Skin of body (tissue), 3 donors: ENCODE measurements at places on chromosomes 6 and 20. TPM values are rescaled to one million over a fixed set of nuclear protein-coding genes. Genes with fewer than 3 reads are reported as not detected.
A peak's percentile ranks its signal among the peaks of the same experiment; 100 is the strongest.

The RAB44 gene
- 0.59 TPM for total RNA-seq

The VSTM2L gene
- total RNA-seq: 4.1 TPM

The RSPO3 gene
- total RNA-seq: 8.6 TPM

The C20orf204 gene
- total RNA-seq: 0.39 TPM

The SS18L1 gene
- total RNA-seq: 18.5 TPM

The MCCD1 gene
- not detected for total RNA-seq

The ESR1 gene
- 2.2 TPM for total RNA-seq

The GJA10 gene
- not detected for total RNA-seq

The ANGPT4 gene
- 0.10 TPM for total RNA-seq

The B3GAT2 gene
- 0.59 TPM for total RNA-seq

The RIPOR2 gene
- 13.6 TPM for total RNA-seq

The PPIL6 gene
- 4.1 TPM for total RNA-seq

The GHRH gene
- not detected for total RNA-seq

The EFHC1 gene
- 22.7 TPM for total RNA-seq

GRCh38 chr6:55774286-55775028 lies 100.9 kb downstream of the BMP5 start:
- DNase-seq: no peak

GRCh38 chr6:26445934-26446667 lies 5.8 kb downstream of the BTN3A3 start:
- no peak for DNase-seq

DNA sequence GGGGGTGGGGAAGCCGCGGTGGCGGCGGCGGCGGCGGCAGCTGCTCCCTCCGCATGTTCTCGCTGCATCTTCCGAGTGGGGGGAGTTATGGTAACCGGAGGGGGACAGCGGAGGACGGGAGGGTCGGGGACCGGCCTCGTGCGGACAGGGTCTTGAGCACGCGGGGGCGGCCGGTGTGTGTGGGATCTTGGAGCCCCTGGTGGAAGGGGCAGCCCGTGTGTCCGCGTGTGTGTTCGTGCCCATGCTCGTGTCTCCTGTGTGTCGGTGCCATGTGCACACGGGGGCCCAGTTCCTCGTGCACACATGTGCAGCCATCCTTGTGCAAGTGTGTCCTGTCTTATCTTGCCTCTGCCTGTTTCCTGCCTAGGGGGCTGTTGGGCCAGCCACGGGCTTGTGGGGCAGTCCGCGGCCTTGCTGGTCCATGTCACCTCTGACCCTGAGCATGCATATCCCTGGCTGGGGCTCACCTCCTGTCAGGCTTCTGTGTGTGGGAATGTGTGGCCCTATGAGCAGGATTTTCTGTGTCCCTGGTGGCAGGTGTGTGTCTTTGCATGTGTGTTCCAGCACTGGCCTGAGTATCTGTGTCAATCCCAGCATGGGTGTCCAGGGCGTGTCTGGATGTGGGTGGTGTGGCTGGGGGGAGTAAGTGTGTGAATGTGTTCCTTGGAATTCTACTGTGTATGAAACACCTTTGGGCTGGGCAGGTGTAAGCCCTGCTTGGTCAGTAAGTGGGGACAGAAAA lies 8.5 kb downstream of the SYNGAP1 start:
- peak; percentile 30 for DNase-seq

- DNase-seq: no peak
These were observed 15.9 kb downstream of the OR2A4 start for GRCh38 chr6:131685266-131685780.

GRCh38 chr6:28725890-28726348 lies 197.9 kb downstream of the TRIM27 start:
- no peak for DNase-seq

DNA sequence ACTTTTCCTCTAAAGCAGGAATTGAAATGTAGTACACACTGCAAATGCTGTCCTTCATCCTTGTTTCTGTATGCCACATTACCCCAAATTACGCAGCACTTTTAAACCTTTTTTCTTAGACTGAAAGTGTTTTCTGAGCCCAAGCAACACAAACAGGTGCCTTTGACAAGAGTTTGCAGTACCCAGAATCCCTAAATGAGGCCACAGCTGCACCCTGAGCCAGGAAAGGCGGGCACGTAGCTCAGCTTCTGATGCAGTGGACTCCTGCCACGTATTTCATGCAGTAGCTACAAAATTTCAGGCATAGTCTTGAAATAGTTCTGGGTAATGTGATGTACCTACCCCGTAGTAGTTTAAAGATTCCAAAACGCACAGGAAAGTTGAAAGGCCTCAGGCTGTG lies 31.0 kb upstream of the CLDN20 start:
- no peak for DNase-seq

- DNase-seq: no peak
These were observed 123.3 kb downstream of the PXDC1 start for GRCh38 chr6:3627956-3628835.

DNA sequence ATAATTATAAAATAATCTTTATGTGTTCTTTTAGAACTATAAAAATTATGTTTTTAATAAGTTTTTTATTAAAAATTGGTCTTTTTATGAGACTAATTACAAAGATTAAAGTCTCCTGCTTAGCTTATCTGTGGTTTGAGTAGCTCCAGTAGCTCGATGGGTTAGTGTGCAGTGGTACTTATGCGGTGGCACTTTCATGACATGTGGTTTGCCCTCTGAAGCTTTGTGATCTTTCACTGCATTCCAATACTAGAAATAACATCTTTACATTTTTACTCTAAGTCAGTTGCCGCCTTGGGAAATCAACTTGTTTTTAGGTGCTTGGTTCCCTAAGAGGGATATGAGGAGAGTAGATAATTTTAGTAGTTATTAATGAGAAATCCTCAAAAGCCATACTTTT lies 699.5 kb upstream of the FLRT3 start:
- DNase-seq: no peak

DNA sequence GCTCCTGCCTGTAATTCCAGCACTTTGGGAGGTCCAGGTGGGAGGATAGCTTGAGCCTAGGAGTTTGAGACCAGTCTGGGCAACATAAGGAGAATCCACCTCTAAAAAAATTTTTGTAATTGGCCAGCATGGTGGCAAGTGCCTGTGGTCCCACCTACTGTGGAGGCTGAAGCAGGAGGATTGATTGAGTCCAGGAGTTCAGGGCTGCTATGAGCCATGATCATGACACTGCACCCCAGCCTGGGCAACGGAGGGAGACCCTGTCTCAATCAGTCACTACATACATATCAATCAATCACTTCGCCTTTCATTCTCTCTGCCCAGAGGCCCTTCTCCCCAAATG lies 1.1 kb upstream of the STK38 start:
- no peak for DNase-seq

- DNase-seq: no peak
These were observed 7.0 kb upstream of the RNF217 start for GRCh38 chr6:124955108-124955856.

- no peak for DNase-seq
These were observed 24.4 kb downstream of the DNAH8 start for GRCh38 chr6:38739532-38739931.

GRCh38 chr6:148175550-148176188 lies 167.0 kb upstream of the SASH1 start:
- DNase-seq: no peak

- DNase-seq: peak; percentile 30
These were observed 13.3 kb upstream of the RBPJL start for GRCh38 chr20:45293041-45294002.

- DNase-seq: no peak
These were observed 38.3 kb downstream of the DAAM2 start for GRCh38 chr6:39830444-39830843.

- DNase-seq: no peak
These were observed 26.9 kb upstream of the STXBP5 start for GRCh38 chr6:147177286-147177685.

- no peak for DNase-seq
These were observed 39.7 kb downstream of the BTBD9 start for GRCh38 chr6:38599966-38600550.

DNA sequence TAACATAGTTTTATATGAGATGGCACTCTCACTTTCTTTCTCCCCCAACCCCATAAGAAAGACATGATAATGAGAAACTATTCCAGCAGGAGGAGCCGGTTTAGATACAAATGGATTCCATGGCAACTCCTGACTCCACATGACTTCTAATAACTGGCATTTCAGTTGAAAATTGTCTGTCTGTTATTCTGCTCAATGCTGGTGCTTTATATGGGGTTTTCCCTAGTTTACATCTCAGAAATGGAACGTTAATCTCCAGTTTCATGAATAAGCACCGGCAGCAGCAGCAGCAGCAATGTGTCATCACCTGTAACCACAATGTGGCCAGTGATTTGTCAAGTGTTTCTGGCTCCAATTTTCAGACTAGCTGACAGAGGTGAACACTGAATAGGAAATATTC lies 8.0 kb upstream of the SIM1 start:
- DNase-seq: no peak

GRCh38 chr6:133359256-133359655 lies 118.1 kb downstream of the EYA4 start:
- DNase-seq: no peak

GRCh38 chr6:119076576-119077390 lies 1.7 kb downstream of the FAM184A start:
- DNase-seq: no peak
